ENCODE measurements at places on chromosomes 16 and 17.
A peak's percentile ranks its signal among the peaks of the same experiment; 100 is the strongest.

GRCh38 chr16:49491771-49492761 lies 118.5 kb downstream of the C16orf78 start:
- peak; percentile 21 for DNase-seq

DNA sequence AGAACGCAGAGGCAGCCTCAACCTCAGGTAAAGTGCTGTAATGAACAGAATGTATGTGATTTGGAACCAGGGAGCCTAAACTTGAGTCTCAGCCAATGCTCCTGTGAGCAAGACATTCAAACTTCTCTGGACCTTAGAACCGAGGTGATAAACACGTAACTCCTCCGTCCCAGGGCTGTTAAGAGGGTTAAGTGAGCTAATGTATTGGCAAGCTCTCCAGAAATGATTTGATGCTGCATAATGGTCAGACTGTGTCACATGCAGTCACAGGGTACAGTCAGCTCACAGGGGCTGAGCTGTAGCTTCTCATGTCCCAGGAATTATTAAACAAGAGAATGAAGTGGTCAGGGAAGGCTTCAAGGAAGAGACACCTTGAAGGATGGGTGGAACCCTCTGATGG lies 10.0 kb upstream of the SLC4A1 start:
- no peak for DNase-seq

GRCh38 chr16:24291932-24292331 lies 35.8 kb downstream of the CACNG3 start:
- DNase-seq, result no peak

DNA sequence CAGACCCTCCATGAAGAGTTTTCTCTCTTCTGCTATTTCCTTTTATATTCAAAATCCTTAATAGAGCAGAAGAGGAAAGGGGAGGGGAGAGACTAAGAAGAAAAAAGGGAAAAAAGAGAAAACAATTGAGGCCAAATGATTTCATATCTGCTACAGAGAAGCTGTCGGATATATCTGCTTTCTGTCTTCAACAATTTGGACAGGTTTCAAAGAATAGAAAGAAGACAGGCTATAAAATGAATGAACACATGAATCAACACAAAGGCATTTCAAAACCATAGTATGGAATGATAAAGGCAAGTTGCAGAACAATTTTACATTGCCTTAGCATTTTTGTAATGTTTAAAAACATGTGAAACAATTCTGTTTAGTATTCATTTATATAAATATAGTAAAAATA lies 4.7 kb upstream of the CMTR2 start:
- DNase-seq, result no peak

DNA sequence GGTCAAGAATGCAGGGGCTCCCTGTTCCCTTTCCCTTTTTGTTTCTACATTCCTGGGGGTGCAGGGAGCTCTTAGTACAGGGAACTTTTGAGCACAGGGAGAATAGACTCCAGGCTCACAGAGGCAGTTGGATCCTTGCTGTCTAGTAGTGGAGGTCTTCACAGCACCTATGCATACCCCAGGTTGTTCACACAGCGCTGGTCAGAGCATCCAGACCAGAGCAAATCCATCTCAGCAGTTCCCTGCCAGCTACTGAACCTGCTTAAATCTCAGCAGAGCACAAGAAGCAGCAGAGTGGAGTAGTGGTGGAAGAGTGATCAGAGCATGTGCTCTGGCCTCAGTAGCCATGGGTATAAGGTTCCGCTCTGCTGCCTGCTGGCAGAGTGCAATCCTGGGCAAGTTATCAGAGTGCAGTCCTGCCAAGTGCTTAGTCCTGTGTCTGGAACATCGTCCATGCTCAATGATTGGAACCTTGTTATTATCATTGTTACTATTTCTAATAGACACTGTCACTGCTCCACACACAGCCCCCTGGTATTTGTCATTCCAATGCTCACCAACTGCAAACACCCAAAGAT lies 220.4 kb downstream of the CBLN1 start:
- no peak for DNase-seq

GRCh38 chr17:51610155-51610554 lies 349.8 kb downstream of the UTP18 start:
- no peak for DNase-seq

DNA sequence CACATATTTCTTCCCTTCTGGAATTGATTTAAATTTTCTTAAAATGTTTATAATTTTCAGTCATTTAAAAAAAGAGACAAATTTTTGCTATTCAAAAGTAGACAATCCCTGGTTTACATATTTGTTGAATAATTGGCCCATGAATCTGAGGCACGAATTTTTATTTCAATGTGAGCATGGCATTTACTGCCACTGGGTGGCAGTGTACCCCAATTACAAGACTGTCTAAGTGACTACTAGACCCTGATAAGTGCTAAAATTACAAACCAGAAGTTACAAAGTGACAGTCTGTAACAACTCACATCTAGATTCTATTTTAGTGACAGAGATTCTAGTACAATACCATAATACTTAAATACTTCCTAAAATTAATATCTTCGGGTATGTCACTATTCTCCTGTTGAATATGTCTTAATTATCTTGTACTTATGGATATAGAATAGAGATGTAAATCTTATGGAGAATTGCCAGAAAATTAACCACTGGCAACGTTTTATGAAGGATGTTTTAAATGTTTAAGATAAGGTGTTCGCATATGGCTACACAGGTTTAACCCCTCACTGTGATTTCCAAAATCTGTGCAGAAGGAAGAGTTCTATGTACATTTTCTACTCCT lies 235.8 kb downstream of the MAP2K4 start:
- DNase-seq, result no peak

DNA sequence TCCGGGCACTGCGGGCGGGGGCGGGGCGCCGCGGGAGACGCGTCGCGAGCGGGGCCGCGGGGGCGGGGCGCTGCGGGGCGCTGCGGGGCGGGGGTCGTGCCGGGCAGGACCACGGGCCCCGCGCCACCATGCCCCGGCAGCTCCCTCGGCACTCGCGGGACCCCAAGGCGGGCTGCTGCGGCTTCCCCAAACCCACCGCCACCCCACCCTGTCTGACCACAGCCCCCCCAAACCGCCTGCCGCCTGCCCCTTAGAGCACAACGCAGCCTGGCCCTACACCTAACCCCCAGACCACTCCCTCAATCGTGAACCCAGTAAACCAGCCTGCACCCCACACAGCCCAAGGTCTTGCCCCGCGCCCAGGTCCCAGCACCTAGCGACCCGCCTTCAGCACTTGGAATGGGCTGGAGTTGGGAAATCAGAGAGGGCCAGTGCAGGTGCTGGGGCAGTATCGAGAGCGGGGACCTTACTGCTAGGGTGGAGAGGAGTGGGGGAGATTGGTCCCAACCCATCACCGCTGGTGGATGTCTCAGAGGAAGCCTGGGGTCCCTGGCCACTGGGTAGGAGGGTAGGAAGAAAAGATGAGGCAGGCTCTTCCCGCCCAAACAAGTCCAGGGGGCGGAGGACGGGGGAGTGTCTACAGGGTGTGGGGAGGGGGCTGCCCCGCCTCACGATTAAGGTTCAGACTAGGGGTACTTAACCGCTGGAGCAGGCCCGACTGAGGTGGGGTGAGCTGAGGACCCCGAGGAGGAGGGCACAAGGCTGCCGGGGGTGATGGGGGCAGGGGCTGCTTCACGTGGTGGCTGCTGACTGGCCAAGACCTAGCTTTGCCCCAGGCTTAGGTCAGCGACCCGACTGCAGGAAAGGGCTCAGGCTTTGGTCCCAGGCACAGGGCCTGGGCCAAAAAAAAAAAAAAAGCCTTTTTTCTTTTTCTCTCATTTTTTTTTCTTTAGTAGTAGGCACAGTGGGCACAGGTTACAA lies 539 bp upstream of the VAMP2 start:
- DNase-seq, result no peak

DNA sequence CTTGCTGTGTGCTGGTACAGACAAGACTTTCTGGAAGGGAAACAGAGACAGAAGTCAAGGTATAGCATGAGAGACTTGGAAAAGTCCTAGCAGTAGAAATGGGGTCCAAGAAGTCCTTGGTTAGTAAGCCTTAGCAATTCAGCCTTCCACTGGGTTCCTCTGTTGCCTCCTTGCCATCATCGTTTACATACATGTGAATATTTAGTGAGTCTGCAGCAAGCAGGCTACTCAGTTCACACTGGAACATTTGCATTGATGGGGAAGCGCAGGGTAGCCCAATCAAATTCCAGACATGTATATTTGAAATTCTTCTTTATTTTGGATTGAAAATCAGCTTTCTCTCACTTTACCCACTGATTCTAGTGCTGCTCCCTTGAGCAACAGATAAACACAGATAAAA lies 27.1 kb downstream of the LIMD2 start:
- no peak for DNase-seq

GRCh38 chr17:30271102-30271501 lies 20.6 kb downstream of the BLMH start:
- DNase-seq, result no peak

DNA sequence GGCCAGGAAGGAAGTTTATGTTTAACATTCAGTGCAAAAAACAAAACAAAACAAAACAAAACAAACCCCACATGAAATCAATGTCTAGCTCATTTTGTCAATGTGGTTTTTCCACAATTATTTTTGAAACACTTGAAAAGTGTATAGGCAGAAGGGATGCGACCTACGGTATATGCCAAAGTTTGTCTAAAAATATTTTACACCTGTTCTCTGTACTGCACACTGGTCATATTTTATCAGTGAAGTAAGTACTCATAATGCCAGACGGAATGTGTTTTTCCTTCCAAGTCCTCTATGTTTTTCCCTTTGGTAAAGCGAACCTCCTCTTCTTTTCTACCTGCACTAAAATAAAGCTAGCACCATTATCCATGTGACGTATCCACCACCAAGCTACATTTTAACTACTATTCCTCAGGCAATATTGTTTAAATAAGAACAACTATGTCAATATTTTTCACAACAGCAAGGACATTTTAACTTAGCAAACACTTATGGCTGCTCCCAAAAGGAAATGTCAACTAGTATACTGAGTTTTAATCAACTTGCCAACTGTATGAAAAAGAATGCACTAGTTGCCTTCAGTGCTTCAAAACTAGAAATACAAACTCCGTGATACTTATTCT lies 10.3 kb downstream of the TOB1 start:
- no peak for DNase-seq

GRCh38 chr17:64377769-64378282 lies 12.8 kb downstream of the PECAM1 start:
- no peak for DNase-seq

DNA sequence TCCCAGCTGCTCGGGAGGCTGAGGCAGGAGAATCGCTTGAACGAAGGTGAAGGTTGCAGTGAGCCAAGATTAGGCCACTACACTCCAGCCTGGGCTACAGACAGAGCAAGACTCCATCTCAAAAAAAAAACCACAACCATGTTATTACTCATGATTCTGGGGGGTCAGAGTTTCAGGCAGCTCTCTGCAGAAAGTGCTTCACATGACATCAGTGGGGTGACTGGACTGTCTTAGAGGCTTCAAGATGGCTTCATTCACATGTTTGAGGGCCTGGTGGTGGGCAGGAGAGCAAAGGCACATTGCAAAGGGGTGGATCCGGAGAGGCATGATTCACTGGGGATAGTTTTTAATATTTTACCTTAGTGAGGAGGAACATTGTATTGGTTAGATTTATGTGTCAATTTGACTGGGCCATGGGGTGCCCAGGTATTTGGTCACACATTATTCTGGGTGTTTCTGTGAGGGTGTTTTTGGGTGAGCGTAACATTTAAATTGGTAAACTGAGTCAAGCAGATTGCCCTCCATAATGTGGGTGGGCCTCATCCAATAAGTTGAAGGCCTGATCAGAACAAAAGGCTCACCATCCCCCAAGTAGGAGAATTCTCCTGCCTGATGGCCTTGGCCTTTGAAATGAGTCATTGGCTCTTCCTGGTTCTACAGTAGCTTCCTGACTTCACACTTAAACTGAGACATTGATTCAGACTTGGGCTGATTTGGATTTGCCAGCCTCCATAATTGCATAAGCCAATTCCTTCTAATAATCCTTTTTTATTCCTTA lies 109.8 kb downstream of the GOSR1 start:
- DNase-seq, result no peak

- DNase-seq, result no peak
Observed at GRCh38 chr16:46871597-46871996, 12.6 kb upstream of the GPT2 start.

- no peak for DNase-seq
Observed at GRCh38 chr17:75694536-75694935, 26.7 kb upstream of the ITGB4 start.

DNA sequence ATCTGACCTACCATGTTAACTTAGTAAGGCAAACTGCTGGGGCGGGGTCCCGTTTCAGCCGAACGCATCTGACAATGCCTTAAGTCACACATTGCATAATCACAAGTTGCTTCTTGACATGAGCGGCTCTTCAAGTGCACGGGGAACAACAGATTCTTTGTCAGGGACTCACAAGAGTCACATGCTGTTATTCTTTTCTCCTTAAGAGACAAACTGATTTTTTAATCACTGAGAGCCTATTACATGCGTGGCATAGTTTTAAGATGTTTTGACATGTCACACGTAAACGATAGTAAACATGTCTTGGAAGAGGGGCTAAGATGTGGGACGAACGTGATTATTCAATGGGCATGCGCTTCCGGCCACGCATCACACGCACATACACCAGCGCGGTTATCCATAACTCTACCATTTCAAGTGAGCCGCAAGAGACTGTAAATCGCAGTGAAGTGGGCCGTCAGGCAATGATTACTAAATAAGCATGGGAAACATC lies 63.4 kb downstream of the ADCY9 start:
- no peak for DNase-seq

DNA sequence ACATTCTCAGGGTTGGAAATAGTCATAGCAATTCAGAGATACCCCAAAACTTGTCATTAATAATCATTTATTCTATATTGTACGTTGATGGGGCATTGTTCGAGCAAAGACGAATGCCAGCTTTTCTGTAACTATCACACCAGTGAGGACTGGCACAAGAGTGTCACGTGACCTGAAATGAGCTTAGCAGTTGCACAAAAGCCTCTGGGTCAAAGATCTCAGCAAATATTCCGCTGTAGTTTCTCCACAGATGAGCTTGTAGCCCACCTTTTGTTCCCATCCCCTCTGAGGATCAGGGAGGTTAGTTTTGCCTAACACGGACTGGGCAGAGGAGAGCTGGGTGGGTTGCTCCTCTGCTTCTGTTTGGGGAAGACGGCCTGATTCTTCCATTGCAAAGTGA lies 18.2 kb downstream of the IRX3 start:
- DNase-seq, result no peak

DNA sequence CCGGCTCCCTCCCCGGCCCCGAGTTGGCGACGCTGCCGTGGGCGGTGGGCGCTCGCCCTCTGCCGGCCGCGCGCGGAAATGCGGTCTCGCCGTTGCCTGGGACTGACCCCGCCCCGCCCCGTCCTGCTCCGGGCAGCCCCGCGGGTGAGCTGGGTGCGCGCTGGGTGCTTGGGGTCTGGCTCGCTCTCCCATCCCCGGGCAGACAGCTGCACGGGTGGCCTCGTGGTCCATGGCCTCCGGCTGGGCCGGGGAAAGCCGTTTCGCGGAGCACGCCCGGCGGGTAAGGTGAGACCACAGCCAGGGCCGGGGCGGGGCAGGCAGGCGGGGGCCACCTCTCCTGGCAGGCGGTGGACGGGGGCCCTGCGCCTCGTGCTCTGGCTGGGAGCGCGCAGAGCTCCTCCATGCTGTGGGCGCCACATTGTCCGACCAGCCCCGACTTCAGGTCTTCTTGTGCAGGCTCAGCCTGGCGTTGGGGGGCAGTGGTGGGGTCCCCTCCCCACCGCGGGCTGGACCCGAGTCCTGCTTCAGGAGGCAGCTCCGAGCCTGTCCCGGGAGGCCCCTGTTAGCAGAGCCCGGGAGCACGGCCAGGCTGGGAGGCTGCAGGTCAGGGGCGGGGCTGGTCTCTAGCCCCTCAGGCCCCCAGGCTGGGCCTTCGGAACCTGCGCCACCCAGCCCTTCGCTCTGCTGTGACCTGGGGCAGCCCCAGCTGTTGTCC lies 7.0 kb upstream of the C1QTNF8 start:
- DNase-seq, result peak; percentile 59

GRCh38 chr16:64253096-64253495 lies 868.8 kb downstream of the CDH11 start:
- DNase-seq, result no peak
